ENCODE measurements at places on chromosomes 2 and 18. TPM values are rescaled to one million over a fixed set of nuclear protein-coding genes. Genes with fewer than 3 reads are reported as not detected.

METTL5 gene
- 34.2 TPM for total RNA-seq

PKP4 gene
- total RNA-seq, result 44.8 TPM

GRB14 gene
- 51.3 TPM for total RNA-seq

RBKS gene
- total RNA-seq, result 3.4 TPM

TSPYL6 gene
- not detected for total RNA-seq

PTPRN gene
- 0.49 TPM for total RNA-seq

FAM228A gene
- not detected for total RNA-seq

MYL12A gene
- 668 TPM for total RNA-seq
